Left renal cortex interstitium (tissue), 4 donors: ENCODE measurements at places on chromosomes 12 and 14. TPM values are rescaled to one million over a fixed set of nuclear protein-coding genes. Genes with fewer than 3 reads are reported as not detected.

DNA sequence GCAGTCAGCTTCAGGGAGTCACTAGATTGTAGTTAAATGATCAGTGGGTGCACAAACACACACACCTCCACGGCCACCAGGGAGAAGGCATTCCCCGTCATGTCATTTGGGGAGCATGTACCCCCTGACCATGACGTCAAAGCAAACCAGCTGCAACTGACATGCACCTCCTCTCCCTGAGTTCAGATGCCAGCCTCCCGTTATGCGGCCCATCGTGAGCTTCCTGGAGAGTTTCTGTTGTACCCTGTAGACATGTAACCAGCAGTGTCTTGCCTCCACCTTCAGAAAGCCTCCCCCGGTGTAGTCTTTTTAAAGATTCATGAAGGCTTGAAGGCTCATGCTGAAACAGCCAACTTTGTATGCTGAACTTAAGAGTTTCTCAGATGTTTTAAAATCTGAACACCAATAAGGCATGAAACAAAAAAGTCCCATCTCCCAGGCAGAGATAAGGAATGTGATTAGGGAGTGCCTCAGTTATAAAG is 54.8 kb downstream of the FNTB start:
- DNase-seq, result no peak

- no peak for DNase-seq
Measured at GRCh38 chr14:71267007-71267513, 359.8 kb downstream of the PCNX1 start.

- DNase-seq, result no peak
Measured at GRCh38 chr12:18320036-18320617, 58.8 kb downstream of the PIK3C2G start.

G2E3 gene
- polyA plus RNA-seq, result 32.9 TPM

CCDC60 gene
- not detected for polyA plus RNA-seq

ALKBH1 gene
- polyA plus RNA-seq, result 16.7 TPM
